ENCODE measurements at places on chromosomes 2 and 18. TPM values are rescaled to one million over a fixed set of nuclear protein-coding genes. Genes with fewer than 3 reads are reported as not detected.

GRCh38 chr18:29449424-29449823 is 1272.5 kb upstream of the CDH2 start:
- peak; percentile 87 for DNase-seq

DNA sequence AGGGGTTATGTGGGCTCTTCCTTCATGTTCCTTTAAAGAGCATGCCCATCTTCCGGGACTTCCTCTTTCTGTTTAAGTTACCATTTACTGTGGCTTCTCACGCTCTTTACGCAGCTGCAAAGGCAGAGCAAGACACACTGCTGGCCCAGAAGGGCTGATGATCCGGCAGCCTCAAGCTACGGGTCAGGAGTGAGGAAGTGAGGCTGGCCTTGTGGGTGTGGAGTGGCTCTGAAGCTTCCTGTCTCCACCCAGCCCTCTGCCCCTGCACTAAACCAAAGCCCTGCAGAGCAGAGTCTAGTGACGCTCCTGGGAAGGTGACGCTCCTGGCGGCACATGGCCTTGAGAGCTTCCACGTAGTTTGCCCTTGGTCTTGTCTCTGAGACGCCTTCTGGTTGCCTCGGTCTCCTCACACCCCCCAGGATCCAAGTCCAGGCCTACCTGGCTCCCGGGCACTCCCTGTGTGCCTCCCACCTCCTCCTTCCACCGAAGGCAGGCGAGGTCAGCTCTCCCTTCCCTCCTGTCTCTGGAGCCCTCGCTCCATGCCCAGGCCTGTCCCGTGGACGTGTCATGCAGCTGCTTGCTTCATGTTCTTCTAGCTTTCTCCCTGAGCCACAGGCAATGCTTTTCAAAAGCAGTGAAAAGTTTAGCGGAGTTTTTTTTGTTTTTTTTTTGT is 50.3 kb downstream of the ARL4C start:
- DNase-seq, result peak; percentile 82

DNA sequence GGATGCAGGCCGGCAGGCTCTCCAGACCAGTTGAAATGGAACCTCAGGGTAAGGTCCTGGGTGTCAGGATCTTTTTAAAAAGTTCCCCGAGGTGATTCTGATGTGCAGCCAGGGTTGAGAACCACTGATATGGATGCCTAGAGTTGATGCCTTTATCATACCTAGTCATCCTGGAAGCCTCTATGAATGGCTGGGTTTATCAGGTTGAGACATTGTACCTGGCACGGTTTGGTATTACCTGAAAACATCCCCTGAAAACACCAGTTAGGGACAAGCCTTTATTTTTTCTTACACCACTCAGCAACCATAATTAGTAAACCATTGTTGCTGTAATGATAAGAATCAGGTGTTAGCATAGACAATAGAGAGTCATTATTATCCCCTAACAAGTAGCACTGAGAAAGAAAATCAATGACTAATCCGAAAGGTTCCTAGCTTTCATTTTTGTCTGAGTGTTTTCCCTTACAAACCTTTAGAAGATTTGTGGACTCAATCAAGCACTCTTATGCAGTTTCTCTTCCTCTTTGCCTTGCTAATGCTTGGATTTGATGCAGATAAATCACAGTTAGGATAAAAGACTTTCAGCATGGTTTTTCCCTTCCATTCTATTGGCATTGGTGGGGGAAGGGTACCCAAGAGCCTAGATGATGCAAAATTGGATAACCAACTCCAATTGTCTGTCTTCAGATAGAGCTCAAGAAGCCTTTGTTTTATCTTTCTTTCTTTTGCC is 116.5 kb upstream of the LYPD6 start:
- DNase-seq, result no peak

DNA sequence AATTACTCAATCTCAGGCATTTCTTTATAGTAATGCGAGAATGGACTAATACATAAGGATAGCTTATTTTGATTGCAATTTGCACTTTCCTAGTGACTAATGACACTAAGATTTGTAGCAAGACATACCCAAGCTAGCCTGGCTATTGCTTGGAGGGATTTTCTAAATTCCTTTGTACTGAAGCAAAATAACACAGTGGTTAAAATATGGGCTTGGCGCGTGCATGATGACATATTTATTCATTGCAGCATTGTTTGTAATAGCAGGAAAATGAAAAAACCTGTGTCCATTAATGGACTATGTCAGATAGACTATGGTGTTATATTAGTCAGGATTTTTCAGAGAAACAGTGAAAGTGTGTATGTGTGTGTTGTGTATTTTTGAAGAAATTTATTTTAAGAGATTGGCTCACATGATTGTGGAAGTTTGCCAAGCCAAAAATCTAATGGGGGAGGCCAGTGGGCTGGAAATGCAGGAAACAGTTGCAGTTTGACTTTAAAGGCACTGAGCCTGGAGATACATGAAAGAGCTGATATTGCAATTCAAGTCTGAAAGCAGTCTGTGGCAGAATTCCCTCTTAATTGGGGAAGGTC is 16.7 kb upstream of the LAPTM4A start:
- peak; percentile 66 for DNase-seq

GRCh38 chr2:44579115-44579836 is 217.5 kb downstream of the CAMKMT start:
- no peak for DNase-seq

DNA sequence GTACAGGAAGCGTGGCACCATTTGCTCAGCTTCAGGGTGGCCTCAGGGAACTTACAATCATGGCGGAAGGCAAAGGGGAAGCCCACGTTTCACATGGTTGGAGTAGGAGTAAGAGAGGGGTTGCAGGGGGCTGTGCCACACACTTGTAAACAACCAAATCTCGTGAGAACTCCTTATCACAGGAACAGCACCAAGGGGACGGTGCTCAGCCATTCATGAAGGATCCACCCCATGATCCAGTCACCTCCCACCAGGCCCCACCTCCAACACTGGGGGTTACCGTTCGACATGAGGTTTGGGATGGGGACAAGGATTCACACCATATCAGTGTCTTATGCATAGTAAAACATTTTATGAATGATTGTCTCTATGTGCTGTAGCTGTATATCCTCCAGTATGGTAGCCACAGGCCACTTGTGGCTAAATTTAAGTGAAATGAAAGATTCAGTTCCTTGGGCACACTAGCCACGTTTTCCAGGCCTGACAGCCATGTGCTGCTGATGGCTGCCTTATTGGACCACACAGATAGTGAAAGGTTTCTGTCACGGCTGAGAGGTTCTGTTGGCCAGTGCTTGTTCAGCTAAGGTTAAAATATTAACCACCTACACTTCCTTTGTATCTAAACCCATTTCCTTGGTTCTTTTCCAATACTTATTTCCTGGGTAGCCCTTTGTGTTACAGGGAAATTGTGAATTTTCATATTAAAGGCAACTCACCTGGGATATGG is 77.3 kb downstream of the AGAP1 start:
- no peak for DNase-seq

GRCh38 chr2:207422380-207422779 is 107.4 kb upstream of the CREB1 start:
- DNase-seq, result no peak

DNA sequence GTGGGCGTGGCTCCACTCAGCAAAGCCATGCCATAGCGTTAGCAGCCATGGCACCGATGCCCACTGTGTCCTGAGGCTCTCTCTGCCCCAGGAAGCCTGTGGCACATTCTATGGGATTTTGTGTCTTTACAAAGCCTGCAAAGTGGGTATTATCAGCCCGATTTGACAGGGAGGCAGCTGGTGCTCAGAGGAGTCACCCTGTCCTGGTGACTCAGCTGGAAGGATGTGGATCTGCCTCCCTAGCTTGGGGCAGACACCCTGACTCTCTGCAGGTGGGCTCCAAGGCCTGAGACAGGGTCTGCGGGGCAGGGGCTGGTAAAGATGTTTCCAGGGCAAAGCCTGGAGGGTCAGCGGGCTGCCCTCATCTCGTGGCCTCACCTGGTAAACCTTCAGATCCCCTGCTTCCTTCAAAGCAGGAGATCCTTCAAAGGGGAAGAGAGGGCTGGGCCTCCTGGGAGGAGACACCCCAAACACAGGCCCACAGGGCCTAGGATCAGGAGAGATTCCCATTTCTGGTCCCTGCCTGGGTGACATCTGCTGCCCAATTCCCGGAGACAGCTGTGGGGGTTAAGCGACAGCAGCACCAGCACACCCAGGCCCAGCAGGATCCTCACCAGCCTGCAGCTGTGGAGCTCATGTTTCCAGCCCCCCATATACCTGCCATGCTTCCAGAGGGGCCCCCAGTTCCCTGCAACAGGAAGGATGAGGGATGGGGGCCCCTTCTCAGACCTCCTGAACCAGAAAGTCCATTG is 3.0 kb upstream of the ASB1 start:
- DNase-seq, result no peak

DNA sequence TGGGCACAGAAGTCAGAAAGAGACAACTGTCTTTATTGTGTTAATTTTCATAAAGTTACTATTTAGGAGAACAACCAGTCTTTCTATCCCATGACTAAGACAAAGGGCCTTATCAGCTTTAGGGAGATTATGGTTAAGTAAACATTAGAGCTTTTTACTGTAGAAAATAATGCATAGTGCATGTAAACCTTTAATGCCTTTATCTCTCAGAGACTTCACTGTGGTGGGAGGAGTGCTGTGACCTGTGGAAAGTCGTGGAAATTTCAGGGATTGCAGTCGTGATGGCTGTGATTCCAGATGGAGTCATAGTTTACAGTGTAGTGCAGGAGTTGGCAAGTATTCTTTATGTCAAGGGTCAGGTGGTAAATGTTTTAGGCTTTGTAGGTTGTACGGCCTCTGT is 15.8 kb downstream of the ZNF236 start:
- DNase-seq, result no peak

- no peak for DNase-seq
Observed at GRCh38 chr2:15155959-15156574, 405.1 kb downstream of the NBAS start.

DNA sequence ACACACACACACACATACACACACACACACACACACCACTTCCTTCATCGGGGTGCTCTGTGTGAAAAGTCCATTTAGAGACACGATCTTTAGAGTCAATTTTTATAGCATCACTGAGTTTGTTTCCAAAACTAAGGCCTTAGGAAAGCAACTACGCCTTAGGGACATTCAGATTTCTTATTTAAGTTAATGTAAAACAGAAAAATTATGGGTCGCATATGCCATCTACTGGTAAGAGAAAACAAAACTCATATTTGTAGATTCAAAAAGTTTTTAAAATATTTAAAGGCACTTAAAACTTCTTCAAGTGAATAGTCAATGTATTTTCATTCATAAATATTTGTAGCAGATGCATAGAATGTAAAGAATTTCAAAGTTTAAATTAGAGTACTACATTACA is 166.2 kb downstream of the ATAD2B start:
- peak; percentile 92 for DNase-seq

GRCh38 chr2:237593596-237594320 is 3.2 kb upstream of the RAB17 start:
- no peak for DNase-seq

DNA sequence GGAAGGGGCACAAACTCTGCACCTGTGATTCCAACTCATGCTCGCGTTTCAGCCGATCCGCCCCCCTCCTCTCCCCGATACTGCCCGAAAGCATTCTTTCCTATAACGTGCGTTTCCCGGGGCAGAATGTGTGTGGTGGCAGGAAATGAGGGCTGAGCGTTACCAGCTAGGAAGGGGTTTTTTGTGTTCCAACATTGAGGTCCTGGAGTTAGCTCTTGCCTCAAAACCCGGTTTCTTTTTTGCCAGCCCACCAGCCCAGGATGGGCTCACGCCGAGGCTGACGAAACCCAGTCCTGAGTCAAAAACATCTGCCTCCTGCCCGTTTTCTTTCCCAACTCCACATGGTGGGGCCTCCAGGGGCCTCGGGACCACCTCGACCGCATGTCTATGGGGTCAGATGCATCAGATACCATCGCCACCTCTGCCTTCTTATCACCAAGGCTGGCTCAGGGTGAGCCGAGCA is 113.7 kb upstream of the COPS8 start:
- DNase-seq, result no peak

GRCh38 chr18:3873698-3874097 is 423.7 kb downstream of the TGIF1 start:
- DNase-seq, result no peak

DNA sequence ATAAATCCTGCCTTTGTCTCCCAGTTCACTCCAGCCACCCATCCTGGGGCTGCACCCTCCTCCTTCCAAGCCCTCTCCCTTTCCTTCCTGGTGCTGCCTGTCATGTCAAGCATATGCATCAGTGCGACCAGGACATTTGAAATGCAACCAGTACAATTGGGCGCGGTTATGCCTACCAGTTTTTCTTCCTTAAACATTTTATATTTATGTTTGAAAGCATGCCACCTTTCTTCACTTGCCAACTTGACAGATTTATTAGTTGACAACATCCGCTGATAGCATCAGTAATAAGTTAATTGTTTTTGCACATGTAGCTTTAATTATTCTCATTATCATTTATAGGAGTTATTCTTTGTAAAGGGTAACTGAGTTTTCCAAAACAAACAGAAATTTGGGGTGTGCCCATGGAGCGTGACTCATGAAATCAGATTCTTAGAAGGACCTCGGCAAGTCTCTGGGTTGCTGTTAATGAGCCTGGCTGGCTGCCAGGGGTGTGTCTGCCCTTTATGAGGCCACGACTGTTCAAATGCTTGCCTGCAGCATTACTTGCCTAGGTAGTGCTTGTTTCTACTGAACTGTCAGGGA is 32.8 kb upstream of the IL1B start:
- peak; percentile 50 for DNase-seq

SETBP1 gene
- total RNA-seq, result 20.5 TPM

MAP3K2 gene
- total RNA-seq, result 28.4 TPM

BMP10 gene
- total RNA-seq, result not detected

TUBB8B gene
- not detected for total RNA-seq

IL37 gene
- not detected for total RNA-seq

SAG gene
- 0.18 TPM for total RNA-seq

CRACDL gene
- 1.6 TPM for total RNA-seq

ZNF396 gene
- 1.3 TPM for total RNA-seq

RSAD2 gene
- 3.3 TPM for total RNA-seq

Data from muscle of leg (tissue), 16 donors.